ENCODE measurements at places on chromosomes 2 and 18. TPM values are rescaled to one million over a fixed set of nuclear protein-coding genes. Genes with fewer than 3 reads are reported as not detected.
A peak's percentile ranks its signal among the peaks of the same experiment; 100 is the strongest.

DNA sequence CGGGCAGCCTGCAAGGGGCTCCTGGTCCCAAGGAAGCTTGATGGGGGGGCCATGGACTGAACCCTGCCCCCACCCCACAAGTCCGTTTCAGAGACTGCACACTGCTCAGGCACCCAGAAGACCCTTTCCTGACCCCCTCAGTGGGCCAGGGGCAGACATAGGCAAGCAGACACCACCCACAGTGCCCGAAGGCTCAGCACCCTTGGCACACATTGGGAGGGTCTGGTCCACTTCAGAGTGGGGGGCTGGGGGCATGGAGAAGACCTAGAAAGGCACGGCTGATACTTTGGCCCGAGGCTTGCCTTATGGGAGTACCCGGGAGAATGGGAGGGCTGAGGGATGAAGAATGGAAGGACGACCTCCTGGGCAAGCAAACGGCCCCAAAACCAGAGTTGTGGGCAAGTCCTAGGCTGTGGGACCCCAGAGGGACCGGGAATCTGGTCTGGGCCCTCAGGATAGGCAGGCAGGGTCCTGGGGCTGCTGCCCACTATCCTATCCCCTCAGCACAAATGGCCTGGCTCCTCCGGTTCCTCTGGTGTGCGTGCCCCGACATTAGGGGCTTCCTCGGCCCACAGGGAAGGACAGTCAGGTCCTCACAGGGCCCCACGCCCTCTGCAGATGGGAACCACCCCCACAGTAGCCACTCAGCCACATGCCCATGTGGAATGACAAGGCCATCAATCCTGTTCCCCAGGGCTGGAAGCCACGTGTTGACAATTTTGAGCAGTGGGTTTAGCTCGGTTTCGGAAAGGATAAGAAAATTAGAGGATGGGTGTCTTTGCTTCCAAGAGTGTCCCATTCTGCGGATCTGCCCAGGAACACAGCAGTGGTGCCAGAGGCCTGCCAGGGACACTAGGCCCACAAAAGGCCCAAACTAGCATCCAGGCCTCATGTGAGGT, 15.0 kb upstream of the GPC1 start:
- DNase-seq = no peak

DNA sequence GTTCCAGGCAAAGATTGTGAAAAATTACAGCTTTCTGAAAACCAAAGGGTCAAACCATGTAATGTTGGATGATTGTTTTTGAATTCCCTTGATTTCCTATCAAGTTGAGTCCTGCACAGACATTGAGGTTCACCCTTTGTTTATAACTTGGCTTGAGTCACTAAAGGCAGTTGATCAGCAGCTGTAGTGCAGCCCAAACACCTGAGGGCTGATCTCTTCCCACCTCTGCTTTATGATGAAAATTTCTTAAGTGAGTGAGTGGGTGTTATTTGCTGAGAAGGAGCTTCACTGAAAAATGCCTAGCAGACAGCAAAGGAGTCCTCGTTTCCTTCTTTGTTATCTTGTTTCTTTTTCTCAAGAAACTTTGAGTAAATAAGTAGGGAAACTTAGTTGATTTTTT, 31.9 kb upstream of the BMPR2 start:
- peak; percentile 16 for DNase-seq

The SLC11A1 gene
- 0.17 TPM for total RNA-seq

DNA sequence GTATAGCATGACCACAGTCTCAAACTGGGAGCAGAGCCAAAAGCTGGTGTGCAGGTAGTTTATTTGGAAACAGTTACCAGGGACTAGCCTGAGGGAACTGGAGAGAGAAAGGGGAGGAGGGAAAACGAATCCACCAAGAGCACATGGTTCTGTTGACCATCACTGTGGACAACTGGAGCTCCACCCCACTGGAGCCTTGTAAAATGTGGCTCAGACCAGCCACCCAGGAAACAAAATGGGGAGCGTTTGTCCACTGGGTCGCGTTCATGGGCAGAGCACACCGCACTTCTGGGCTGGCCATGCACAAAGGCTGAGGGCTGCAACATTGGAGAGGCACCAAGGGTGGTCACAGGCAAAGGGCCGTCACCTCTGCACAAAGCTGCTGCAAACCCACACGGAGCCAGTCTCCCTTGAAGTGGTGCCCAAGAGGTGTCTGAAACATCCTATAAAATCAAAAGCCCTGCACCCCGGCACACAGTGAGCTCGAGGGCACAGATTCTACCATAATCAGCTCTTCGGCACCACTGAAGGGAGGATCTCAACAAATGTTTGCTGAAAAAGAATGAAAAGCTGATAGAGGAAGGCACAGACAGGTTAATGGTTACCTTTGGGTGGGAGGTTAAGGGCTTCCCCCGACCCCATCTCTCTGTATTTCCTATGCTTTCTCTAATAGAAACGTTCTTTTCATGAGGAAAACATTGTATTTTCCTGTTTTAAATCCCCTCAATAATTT, 192.9 kb downstream of the INHBB start:
- no peak for DNase-seq

DNA sequence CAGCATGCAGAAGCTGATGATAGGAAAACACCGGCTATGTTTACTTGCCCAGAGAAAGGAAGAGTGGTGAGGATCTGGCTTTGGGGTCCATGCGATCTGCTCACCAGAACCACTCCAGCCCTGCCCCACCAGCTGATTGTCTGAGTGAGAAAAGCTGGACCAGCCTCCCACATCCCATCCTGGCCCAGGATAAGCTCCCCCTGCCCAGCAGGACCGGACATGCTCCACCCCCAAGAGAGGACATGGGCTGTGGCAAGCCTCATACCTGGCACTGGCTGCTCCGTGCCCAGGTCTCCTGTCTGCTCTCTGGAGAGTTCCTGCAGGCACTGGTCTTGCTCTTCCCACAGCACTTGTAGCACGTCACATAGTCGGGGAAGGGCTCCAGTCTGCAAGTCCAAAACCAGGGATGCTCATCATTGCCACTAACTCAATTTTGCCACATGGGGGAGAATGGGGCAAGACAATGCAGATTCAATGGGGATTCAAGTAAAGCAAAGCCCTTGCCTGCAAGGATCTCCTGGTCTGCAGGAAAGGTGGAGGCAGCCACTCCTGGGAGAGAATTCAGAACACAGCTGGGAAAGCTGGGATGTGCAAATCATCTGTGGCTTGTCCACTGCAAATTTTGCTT, 30.0 kb downstream of the SCTR start:
- no peak for DNase-seq

All from fibroblast of lung (primary cell).